ENCODE measurements at places on chromosomes 5 and 9.

GRCh38 chr9:133026426-133026825 lies 4.4 kb upstream of the GTF3C5 start:
- no peak for DNase-seq

- DNase-seq = no peak
Observed at GRCh38 chr5:43106290-43106638, 14.4 kb upstream of the ZNF131 start.

- no peak for DNase-seq
Observed at GRCh38 chr5:92559781-92560180, 1021.2 kb downstream of the NR2F1-AS1 start.

DNA sequence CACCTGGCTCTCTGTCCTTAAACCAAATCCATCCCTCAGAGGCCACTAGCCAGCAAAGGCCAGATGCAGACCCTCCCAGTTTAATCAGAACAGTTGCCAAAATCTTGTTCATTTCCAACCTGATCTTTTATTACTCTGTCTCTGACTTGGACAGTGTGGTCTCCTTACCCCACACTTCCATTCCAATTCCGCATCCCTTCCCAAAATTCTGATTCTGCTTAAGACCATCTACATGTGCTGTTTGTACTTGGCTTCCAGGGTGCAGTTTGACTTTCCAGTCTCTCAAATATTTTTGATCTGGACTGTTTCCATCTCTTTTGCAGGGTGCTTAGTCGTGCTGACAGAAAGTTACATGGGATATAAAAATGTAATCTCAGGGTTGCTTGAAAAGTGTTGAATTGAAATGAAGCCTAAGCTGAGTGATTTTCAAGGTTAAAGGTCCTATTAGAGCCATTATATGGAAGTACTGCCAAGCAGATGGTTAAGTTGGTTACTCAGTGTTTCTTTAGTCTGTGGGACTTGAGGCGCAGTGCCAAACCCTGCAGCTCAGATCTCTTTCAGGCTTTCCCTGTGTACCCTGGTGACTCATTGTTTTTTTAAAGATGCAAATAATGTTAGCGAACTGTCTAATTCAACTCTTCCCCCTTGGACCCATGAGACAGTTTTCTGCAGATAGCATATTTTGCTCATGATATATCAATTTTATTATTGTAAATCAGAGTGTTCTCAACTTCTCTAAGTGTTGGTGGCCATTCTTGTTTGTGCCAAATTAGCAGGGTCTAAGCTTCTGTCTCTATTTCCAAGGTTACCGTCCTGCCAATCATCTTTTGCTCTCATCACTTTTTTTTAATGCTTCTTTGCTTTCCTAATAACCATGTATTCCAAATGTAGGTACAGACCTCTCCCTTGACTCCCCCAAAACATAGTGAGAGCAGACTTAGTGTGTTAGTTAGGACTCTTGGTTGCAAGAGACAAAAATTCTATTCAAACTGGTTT lies 18.2 kb upstream of the DCP2 start:
- DNase-seq = no peak

- no peak for DNase-seq
Observed at GRCh38 chr9:83270116-83270515, 207.2 kb upstream of the RASEF start.

DNA sequence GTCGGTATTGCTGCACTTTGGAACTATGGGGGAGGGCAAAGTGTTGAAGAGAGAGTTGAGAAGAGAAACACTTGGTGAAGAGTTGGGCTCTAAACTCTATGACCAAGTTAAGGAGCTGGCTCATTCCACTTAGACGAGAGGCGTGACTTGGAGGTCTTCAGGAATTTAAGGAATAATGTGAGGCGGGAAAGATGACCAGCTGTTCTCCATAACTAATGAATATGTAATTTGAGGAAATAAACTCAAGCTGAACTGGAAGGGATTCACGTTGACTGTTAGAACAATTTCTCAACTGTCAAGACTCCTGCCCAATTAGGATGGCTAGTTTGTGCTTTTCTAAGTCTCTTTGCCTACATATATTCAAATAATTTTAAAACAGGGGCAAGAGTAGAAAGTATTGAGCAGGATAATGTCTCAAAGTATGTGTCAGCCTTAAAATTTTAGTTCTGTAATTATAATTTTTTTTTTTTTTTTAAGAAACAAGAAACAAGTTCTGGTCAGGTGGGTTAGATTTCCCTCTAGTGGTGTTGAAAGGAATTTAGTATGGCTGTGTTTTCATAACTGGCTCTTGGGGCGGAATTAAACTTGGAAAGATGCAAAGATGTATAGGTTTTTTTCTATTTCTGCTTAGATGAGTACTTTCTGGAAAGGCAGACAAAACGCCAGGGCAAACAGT lies 33.4 kb downstream of the TMEM252 start:
- no peak for DNase-seq

GRCh38 chr5:177303121-177303924 lies at the start of the genes PRELID1 and RAB24:
Gene PRELID1 (plus strand): TSS chr5:177303799. CDS start chr5:177303986, 187 bp downstream.
Gene RAB24 (minus strand): TSS chr5:177303719. CDS start chr5:177303288, 431 bp downstream.
- DNase-seq = peak; percentile 91

- DNase-seq = no peak
Observed at GRCh38 chr9:93089024-93089423, 7.0 kb upstream of the CARD19 start.

DNA sequence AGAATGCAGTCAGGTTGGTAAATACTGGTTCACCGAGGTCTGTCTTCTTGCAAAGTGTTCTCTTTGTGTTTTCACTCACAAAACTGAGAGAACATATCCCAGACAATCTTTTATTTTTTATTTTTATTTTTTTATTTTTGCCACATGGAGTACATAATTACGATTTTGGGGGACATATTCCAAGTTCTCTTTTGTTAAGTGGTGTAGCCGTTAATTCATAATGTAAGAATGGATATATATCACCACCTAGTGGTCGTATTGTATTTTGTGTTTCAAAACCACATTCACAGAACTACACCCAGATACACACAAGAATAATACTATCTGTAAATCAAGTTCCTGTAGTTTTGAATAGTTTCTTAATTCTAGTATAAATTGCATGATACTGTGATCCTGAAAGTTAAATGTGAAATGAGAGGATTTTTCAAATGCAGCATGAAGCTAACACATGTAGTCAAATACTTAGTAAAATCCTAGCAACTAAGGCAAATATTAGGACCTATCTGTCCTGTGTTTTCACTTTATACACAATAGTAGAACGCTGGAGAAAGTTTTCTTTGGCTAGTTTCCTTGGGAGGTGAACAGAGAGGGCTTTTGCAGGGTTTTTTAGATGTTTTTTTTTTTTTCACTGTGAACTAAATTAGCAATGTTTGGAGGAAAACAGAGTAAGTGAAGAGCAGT lies 92.7 kb downstream of the VCAN start:
- DNase-seq = no peak

- DNase-seq = no peak
Observed at GRCh38 chr9:13263511-13263910, 16.0 kb downstream of the MPDZ start.

DNA sequence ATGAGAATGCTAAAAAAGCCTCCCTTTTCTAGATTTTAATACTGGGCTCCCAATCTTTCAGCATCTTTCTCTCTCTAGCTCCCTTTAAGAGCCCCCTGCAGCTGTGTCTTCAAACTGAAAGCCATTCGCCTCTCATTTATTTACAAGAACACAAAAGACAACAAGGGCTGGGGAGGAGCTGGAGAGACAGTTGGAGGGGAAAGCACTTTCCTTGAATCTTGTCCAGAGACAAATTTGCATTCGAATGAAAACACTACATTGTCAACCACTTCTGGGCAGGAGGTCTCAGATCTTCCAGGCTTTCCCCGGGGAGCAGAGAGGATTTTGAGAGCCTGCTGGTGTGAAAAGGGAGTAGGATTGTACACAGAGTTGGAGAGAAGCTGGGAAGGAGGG lies 518.3 kb downstream of the CTNND2 start:
- no peak for DNase-seq

- DNase-seq = no peak
Observed at GRCh38 chr5:56377573-56377972, 144.4 kb upstream of the ANKRD55 start.

GRCh38 chr5:173452119-173452905 lies 124.1 kb upstream of the STC2 start:
- DNase-seq = no peak

GRCh38 chr5:177070536-177071191 lies 16.1 kb upstream of the FGFR4 start:
- DNase-seq = no peak

- DNase-seq = no peak
Observed at GRCh38 chr9:127253446-127253845, 11.1 kb upstream of the GARNL3 start.

DNA sequence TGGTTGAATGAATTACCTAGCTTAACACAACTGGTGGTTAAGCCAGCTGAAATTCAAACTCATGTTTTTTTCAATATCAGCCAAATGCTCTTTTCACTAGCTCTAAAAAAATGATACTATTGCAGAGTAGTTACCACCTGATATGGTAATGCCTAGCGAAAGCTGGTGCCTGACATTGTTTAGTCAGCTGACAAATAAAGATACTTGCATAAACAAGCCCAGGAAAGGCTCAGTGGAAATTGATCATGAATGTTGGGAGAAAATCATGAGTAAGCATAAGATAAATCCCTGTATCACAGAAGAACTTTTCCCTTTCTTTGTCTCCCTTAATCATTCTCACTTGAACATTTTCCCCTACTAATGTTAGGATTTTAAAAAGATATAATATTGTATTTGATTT lies 54.6 kb downstream of the FGF10 start:
- DNase-seq = no peak

- DNase-seq = no peak
Observed at GRCh38 chr5:132001647-132002561, 9.6 kb downstream of the ACSL6 start.

DNA sequence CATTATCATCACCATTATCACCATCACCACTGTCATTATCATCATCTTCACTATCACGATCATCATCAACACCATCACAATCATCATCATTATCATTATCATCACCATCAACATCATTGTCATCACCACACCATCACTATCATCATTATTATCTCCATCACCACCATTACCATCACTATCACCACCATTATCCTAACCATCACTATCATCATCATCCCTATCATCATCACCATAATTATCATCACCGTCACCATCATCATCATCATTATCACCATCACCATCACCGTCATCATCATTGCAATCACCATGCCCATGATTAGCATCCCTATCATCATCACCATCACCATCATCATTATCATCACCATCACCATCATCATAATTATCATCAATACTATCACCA lies 311.9 kb downstream of the IRX2 start:
- DNase-seq = no peak

DNA sequence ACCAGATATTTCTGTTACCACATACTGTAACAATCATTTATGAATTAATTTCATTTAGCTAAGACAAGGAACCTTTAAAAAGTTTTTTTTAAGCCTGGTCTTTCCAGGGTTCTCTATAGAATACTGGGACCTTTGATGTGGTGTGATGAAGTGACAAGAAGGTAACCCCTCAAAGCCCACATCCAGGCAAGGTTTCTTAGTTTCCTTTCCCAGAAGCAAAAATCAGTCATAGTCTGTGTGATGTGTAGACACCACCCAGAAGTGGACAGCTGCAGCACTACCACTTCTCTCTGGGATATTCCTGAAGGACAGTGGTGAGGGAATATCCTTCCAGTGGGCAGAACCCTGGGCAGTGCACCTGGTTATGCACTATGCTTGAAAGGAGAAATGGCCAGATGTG lies 115.6 kb downstream of the TTC39B start:
- DNase-seq = no peak

GRCh38 chr5:38370358-38371100 lies 112.2 kb downstream of the EGFLAM start:
- no peak for DNase-seq

GRCh38 chr5:3451961-3452360 lies 143.7 kb upstream of the IRX1 start:
- no peak for DNase-seq

DNA sequence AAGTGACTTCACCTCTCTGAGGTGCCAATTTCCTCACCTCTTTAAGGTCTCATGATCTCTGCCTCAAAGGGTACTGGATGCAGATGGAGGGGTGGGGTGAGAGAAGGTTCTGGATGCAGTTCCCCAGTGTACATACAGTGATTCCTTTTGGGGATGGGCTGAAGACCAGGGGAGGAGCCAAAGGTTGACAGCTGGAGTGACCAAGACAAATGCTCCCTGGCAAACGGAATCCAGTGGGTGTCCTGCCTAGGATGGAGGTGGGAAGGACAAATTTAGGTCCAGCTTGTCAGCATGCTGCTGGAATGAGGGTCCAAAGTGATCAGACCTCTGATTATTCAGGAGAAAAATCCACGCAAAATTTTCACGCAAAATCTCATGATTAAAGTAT lies 7.3 kb upstream of the LMX1B start:
- no peak for DNase-seq

DNA sequence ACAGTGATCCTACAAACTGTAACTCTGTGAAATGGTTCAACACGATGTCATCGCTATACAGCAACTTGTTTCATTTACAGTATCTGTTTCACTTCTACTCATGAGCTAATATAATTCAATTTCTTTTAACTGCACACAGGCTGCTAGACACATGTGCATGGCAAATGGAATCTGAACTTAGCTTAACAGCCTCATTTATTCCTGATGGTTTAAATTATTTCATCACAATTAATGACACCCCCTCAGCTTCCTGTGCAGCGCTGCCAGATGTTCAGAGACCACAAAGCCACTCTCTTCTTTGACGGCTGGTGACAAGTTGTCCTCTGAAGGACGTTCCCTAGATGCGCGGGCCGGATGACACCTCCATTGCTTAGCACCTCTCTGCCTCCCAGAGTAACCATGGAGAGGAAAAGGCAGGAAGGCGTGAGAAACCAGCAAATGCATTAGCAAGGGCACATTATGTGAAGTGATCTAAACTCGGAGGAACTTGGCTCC lies 191.1 kb downstream of the BNC2 start:
- DNase-seq = no peak

DNA sequence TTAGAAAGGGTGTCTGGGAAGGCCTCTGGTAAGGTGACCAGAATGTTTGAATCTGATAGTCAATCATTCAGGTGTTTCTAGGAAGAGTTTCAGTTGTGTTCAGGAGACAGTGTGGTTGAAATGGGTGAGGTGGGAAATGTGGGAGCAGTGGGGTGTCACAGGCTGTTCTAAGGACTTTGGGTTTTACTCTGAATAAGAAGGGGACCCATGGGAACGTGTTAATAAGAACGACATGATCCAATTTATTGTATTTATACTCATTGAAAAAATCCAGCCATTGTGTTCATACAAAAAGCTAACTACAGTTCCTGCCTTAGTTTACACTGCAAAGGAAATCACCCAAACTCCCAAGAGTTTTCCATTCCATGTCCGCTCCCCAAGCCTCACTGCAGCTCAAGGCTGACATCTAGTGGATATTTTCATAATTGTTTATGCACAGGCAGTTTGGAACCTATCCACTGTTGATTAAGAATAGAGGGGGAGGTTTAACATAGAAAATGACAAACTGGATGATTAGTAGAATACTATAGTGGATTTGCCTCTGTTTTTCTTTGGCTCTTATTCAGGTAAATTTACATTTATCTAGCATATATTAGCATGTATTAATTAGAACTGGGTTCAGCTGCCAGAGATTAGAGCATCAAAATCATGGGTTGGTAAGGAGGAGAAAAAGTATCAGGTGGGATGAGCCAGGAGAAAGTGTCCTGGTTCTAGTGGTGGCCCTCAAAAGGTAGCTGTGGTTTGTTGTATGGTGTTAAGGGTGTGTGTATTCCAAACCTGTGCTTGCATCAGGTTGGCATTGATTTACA lies 17.7 kb downstream of the CAVIN4 start:
- no peak for DNase-seq

- DNase-seq = no peak
Observed at GRCh38 chr5:153543288-153543687, 52.8 kb downstream of the GRIA1 start.
